Central memory CD8-positive, alpha-beta T cell (primary cell): ENCODE measurements at places on chromosomes 2 and 18.

DNA sequence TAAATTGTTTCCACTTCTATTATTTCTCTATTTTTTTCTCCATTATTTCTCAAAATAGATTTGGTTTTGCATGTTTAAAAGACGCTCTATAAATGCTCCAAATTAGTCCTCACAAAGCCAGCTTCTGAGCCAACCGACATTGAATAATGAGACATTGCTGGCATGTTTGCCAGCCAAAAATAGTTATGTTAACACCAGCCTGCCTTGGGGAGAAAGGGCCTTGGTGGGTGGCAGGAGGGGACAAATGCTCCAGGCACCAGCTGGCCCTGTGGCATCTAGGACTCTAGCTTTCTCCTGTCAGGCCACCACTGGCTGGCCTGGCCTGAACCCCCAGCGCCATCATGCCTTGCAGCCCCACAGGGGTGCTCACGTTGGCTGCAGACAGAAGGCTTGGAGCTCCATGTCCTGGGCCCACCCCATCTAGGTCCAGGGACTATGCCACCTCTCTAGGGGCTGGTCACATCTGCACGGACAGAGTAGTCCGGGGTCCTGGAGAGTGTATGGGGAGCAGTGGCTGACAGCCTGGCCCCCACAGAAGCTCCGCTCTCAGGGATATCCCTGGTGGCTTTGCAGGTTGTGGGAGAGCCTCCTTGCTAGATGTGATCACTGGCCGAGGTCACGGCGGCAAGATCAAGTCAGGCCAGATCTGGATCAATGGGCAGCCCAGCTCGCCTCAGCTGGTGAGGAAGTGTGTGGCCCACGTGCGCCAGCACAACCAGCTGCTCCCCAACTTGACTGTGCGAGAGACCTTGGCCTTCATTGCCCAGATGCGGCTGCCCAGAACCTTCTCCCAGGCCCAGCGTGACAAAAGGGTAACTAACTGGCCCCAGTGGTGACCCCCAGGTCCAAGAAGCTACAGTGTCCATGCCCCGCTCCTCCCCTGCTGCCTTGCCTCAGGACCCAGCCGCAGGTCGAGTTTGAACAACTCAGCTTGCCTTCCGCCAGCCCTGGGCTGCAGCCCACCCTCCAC lies 12.5 kb downstream of the ABCG8 start:
- DNase-seq: no peak

GRCh38 chr2:60515721-60516226 lies 37.7 kb downstream of the BCL11A start:
- DNase-seq: no peak

- DNase-seq: no peak
Observed at GRCh38 chr18:34114996-34115395, 109.7 kb downstream of the NOL4 start.

DNA sequence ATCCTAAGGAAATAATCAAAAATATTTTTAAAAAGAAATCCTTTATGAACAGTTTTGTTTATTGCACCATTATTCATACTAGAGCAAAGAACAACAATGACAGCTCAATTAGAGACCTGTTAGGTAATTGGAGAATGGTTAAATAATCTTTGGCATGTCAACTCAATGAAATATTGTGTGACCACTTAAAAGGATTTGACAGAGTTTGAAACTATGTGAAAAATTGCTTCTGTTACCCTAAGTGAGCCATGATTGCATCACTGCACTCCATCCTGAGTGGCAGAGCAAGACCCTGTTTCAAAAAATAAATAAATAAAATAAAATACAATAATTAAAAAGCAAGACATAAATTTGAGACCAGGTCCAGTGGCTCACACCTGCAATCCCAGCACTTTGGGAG lies 66.1 kb upstream of the ATP8B1 start:
- DNase-seq: no peak

DNA sequence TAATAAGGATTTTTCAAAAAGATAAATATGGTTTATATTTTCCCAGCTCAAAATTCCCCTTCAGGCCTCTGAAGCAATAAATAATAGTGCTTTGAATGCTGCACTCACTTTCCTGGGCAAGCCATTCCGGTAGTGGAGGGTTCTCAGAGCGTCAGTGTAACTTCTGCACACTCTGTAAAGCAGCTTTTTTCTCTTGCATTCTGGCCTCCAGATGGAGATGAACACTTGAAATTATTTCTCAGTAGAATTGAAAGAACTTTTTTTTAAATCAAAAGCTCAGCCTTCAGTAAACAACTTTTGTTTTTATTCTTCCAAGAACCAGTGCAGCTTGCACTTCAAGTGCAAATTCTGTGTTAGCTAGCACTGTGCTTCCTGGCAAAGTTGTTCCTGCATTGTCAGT lies 281.1 kb upstream of the RAB12 start:
- DNase-seq: no peak

DNA sequence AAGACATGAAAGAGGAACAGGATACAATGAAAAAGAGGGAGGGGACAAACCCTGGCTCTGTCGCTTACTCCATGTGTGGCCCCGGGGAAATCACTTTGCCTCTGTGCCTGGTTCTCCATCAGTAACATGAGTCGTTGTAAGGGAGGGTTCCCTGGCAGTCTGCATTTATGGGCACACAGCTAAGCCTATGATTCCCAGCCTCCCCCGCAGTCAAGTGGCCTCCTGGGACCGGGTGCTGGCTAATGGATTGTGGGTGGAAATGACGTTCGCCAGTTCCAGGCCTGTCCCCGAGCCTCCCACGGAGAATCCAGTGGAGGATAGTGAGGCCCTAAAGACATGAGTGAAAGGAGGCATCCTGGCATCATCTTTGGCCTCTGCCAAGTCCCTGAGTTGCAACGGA lies 42.7 kb downstream of the SFXN5 start:
- DNase-seq: no peak
